ENCODE measurements at places on chromosomes 7 and 10.

- no peak for DNase-seq
These were observed 136.5 kb downstream of the EPC1 start for GRCh38 chr10:32210306-32211045.

GRCh38 chr7:108459922-108460551 lies 3.8 kb upstream of the NRCAM start:
- DNase-seq, result no peak

DNA sequence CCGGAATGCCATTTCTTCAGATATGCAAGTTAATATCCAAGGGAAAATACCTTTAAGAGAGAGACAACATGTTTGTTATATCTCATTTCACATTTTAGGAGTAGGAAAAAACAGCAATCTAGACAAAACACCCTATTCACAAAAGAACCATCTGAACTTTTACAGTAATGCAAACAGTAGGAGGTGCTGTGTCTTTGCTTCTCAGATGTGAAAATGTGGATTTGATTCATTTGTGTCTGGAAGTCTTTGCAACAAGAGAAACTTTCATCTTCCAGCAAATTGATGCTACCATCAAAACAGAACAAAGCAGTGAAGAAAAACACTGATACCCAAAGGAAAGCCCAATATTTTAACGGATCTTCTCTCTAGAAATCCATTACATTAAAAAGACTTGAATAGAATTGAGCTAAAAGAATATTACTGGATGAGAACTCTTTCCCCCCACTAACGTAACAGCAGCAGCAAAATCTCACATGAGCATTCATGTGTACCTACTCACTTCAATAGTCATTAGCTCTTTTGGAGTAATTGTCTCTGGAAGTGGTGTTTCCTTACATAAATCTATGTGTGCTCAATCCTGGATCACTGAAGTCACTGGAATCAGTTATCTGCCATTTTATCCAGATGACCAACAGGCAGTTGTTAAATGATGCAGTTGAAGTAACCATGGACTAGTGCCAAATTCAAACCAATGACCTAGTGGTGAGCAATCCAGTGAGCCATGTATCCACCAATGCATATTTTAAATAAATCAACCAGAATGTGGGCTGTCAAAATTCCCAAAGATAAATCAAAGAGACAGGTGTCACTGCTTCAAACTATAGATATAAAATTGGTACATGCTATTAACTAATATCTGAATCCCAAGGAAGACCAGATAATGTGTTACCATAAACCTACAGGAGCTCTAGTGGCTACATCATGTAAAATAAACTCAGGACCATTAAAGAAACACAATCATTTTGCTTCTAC lies 1.8 kb downstream of the SEMA3C start:
- no peak for DNase-seq

- DNase-seq, result no peak
These were observed 106.1 kb downstream of the CLEC2L start for GRCh38 chr7:139629392-139630082.

DNA sequence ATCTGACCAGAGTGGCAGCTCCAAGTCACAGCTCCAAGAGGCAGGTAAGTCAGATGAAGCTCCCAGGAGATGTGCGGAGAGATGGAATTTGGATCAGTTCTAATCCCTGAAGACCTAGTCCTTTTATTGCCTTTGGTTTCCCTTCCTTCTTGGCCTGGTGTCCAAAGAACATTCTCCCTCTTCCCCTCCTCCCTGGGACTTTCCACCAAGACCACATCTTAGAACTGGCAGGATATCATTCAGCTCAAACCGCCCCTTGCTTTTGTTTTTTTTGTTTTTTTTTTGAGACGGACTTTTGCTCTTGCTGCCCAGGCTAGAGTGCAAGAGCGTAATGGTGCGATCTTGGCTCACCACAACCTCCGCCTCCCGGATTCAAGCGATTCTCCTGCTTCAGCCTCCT lies 190.8 kb downstream of the GFRA1 start:
- DNase-seq, result no peak

- no peak for DNase-seq
These were observed 58.4 kb downstream of the AGK start for GRCh38 chr7:141609576-141609975.

- DNase-seq, result no peak
These were observed 165.5 kb downstream of the CPED1 start for GRCh38 chr7:121153995-121154394.

GRCh38 chr7:7790041-7790741 lies 71.8 kb upstream of the RPA3 start:
- no peak for DNase-seq

GRCh38 chr7:2984091-2984490 lies 59.6 kb downstream of the CARD11 start:
- no peak for DNase-seq

GRCh38 chr7:124843336-124843735 lies 77.7 kb upstream of the GPR37 start:
- no peak for DNase-seq

GRCh38 chr7:116554436-116554835 lies 29.6 kb downstream of the CAV1 start:
- DNase-seq, result no peak

DNA sequence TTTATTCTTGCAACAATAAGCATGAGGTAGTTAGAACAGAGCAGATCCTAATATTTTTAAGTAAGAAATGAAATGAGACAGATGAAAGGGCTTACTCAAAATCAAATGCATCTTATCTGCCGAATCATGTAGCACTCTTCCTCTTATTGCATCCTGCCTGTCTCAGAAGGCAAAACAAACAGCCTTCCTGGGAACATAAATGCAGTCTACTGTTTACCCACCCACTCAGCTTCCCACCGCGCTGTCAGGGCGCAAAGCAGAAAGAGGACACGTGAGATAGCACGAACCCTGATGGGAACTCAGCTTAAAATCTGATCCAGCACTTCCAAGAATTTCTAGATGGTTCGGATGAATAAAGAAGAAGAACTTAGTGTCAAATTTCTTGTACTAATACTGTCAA lies 114.4 kb upstream of the CDK1 start:
- DNase-seq, result no peak

GRCh38 chr10:51422311-51423120 lies 276.9 kb downstream of the CSTF2T start:
- DNase-seq, result no peak

DNA sequence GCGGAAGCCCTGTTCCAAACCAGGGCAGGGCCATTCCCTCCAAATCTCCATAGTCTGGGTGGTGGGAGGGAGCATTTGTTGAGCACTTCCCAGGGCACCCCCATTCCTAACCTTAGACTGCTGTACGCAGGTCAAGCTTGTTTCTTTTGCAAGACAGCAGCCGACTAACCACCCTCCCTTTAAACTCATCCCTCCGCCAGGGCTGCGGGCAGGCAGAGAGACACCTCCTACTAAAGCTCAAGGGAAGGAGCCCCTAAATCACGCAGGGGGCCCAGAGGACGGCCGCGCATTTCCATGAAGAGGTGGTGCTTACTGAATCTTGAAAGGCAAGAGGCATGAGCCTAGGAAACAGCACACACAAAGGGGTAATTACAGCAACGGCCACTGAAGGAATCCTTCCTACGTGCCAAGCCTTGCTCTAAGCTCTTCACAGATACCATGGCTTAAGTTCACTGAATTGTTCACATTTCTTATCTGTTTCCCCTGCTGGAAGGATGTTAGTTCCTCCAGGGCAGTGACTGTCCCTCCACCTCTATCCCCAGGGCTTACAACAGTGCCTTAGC lies 90.0 kb downstream of the PROSER2 start:
- DNase-seq, result no peak

DNA sequence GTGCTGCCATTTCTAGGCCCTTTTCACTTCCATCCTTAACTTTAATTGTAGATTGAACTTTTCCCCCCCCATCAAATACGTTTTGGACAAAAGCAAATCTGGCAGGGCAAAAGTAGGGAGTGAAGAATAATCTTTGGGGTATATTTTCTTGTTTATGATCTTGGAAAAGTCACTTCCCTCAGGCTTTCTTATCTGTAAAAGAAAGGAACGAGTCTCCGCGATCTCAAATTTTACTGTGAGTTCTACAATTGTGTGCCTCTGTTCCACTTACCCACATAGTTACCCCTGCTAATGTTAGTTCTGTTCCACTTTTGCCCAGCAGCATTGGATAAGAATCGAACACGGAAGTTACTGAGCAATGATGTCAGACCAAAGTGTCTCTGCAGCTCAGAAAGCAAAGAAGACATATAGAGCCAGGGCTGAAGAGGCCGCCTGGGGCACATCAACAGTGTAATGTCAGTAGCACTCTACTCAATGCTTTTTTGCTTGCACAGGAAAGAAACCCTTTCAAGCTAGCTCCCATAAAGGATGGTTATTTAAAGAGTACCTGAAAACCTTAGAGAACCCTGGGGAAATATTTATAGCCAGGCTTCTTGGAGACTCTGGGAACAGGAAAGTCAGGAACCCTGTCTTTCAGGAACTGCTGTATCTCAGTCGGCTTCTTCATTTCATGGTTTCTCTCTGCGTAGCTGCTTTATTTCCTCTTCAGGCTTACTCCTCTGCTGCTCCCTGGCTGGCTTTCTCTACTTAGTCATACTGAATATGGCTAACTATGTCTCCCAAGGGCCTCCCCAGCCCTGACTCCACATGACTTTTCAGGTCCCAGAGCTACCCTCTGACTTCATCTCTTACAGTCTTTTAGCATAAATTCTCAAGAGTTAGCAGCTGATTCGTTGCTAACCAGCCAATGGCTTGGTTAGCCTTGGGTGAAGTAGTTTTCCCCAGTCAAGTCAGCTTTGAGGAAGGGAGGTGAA lies 123.7 kb upstream of the FAM3C start:
- DNase-seq, result no peak

GRCh38 chr7:3134745-3135144 lies 91.1 kb upstream of the CARD11 start:
- DNase-seq, result no peak

DNA sequence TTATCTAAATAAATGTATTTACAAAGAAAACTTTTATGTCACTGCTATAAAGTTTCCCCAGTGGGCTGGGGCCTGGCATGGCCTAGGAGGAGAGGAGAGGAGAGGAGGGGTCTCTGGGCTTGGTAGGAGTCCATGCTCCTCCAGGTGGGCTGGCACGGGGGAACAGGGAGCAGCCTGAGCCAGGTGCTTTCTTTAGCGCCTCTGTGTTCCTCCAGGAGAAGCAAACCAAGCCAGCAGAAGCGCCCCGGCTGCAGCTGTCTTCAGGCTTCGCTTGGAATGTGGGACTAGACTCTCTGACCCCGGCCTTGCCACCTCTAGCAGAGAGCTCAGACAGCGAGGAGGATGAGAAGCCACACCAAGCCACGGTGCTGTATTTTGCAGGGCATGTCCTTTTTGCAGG lies 10.6 kb downstream of the CALHM2 start:
- DNase-seq, result no peak

Measured in activated CD4-positive, CD25-positive, alpha-beta regulatory T cell (primary cell).